Activated CD4-positive, alpha-beta T cell treated with anti-CD3 and anti-CD28 coated beads for 4 hours (primary cell): ENCODE measurements at places on chromosomes 2 and 18.

GRCh38 chr18:46452820-46453219 lies 204.2 kb downstream of the LOXHD1 start:
- no peak for DNase-seq

DNA sequence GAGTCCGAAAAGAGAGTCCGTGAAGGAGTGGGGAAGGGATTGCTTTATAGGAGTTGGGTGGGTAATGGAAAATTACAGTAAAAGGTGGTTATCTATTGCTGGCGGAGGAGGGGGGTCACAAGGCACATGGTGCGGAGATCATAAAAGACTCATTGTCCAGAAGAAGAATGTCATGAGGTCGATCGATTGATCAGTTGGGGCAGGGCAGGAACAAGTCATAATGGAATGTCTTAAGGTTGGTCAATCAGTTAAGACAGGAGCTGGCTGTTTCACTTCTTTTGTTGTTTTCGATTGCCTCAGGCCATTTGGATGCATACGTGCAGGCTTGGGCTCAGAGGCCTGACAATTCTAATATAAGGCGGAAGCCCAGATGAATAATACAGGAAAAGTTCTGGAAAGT lies 473.0 kb upstream of the TNP1 start:
- DNase-seq, result no peak

DNA sequence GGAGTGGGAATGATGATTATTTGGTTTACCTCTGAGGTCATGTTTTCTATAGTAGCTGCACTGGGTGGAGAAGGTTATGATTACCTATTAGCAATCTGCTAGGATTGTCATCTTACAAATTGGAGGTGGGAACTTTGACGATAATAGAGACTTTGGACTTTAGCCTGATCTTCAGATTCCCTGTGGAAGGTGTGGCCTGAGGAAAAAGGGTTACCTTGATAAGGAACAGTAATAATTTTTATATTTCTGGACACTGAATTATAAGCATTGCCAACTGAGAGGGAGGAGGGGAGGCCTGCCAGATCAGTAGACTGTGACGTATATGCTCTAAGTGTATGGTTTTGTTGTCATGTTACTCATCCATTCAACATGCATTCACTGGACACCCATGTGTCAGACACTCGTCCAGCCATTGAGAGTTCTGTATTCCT lies 183.4 kb upstream of the FOSL2 start:
- no peak for DNase-seq

DNA sequence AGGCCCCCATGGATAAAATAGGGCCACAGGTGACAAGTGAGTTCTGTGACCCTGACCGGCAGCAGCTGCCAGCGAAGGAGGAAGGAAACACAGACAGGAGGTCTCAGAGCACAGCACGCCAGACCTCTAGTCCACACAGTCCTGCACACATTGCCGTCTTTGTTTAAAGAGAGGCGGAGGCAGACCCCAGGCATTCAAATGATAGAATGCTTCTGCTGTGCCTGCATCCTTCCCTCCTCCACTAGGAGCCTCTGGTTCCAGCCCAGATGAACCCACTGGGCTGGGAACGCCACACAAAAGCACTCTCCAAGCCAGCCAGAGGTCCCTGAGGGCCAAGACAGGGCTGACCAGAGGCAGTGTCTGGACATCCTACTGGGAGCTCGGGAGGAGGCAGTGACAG lies 118.7 kb downstream of the KLHL29 start:
- DNase-seq, result no peak

DNA sequence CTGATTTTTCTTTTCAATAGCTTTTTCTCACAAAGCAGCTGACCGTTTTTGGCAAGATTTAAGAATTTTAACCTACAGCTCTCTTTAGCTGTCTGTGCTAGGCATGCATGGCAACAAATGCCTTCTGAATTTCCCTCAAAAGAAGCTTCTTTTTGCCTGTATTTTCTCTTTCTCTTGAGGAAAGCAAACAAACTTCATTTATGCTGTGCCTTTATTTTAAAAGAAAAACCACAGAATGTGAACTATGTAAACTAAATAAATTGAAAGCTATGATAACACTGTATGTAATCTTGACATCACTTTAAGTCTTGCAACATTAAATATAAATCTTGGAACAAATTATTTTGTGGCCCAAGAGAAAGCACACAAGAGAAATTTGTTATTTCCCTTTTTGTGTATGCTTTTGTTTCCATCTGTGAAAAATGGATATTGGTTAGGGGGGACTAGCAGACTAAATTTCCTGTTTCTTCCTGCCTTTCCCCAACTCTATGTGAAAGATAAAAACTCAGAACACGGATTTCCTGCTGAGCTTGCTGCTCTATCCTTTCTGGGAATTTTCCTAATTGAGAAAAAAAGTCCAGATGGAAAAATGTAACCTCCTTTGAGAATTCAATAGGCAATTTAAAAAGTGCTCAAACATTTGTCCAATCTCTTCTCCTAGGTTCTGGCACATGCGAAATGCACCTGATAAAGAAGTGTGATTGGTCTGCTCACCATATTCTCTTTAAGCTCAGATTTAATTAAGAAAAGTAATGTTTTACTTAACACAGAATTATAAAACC lies 20.9 kb upstream of the TFPI start:
- DNase-seq, result no peak

DNA sequence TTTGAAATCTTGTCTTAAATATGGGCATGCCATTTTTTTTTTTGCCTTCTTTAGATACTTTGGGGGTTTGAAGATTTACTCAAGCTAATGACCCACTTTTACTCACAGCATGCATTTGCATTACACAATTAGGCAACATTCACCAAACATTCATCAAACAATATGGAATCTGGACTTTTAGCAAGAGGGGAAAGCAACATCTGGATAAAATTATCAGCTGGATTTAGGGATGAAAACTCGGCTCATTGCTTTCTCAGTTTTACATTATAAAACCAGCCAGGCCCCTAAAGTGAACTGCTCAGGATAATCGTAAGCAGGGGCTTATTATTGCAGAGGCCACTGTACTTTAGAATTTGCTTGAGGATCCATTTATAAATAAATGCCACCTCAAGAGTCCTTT lies 44.7 kb downstream of the SOX11 start:
- no peak for DNase-seq

DNA sequence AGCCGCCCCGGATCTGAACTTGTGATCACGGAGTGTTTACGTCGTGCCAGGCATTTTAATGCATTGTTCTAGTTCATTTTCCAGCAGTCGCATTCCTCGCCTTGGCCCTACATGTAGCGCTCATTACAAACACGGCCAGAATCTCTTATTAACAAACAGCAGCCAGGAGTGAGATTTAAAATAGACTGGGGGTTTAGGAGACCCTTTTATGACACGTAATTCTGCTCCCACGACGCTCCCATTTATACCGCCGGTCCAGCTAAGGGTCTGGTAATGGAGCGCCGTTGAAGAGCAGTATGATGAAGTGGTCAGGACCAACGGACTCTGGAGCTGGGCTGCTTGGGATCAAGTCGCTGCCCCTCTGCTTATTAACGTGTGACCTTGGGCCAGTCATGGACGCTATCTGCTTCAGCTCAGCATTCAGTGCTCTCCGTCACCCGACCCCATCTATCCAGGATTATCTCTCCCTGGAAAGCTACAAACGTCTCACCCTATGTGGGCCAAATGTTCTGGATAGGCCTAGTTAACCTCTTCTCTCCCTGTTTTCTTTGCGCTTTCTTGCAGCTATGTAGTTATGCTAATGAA lies 745 bp downstream of the MSH2 start:
- no peak for DNase-seq

GRCh38 chr2:111534910-111535352 lies 349.1 kb downstream of the ANAPC1 start:
- DNase-seq, result no peak
